ENCODE measurements at places on chromosomes 5 and 9. TPM values are rescaled to one million over a fixed set of nuclear protein-coding genes. Genes with fewer than 3 reads are reported as not detected.

SAP30L gene
- total RNA-seq: 37.9 TPM

ADAMTS19 gene
- not detected for total RNA-seq

TAS2R1 gene
- not detected for total RNA-seq

ZNF883 gene
- total RNA-seq: 1.3 TPM

RMRP gene
- total RNA-seq: 7,466 TPM

RNF145 gene
- total RNA-seq: 70.5 TPM

DNA sequence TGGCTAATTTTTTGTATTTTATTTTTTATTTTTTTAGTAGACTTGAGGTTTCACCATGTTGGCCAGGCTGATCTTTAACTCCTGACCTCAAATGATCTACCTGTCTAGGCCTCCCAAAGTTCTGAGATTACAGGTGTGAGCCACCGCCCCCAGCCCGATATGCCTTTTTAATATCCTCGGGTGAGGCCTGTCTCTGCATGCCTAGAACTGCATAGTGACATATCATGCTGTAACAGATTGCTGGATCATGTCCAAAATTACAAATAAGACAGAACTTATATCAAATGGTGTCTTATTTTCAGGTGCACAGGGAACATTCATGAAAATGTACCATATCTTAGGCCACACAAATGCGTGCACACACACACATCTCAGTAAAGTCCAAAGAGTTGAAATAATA, 39.1 kb upstream of the PJA2 start:
- no peak overlapping the region for H3K4me3 ChIP-seq
- H3K4me1 ChIP-seq: no peaks in the 10 kb centered on the region
- H3K27me3 ChIP-seq: peaks cover 13% of the 10 kb centered on the region
- no peaks in the 10 kb centered on the region for H3K36me3 ChIP-seq
- no peak overlapping the region for H3K27ac ChIP-seq
- no peak for DNase-seq

DNA sequence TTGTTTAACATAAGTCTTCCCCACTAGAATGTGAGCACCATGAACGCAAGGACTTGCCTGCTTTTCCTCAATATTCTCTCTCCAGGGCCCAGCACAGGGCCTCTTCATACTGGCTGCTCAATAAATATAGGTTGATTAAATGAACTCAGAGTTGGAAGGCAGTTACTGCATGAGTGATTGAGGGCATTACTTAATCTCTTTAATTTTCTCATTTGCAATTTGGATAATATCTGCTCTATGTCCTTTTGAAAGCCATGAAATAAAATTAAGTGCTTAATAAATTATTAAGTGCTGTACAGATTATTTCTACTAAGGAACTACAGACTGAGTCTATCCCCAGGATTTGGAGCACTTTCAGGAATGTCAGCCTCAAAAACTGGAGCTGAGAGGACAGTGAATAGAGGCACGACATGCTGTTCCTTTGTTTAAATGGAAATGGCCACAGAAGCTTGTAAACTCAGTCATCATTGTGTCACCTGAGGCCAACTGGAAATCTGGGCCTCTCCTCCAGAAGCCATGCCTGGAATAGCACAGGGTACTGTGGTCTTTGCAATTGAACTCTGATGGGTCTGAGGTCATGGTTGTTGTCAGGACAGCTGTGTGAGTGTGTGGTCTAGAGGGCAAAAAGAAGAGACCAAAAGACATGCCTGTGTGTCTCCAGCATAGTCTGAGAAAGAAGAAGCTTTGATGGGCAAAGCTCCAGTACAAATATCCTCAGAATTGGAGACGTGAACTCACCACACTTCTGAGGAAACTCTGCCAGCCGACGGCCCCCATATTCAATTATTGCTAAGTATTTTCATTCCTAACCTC, 86.1 kb downstream of the SH3TC2 start:
- no peaks in the 10 kb centered on the region for H3K4me1 ChIP-seq
- no peak overlapping the region for H3K4me3 ChIP-seq
- peaks cover 3% of the 10 kb centered on the region for H3K36me3 ChIP-seq
- no peak overlapping the region for H3K27ac ChIP-seq
- H3K27me3 ChIP-seq: peaks cover 48% of the 10 kb centered on the region
- DNase-seq: no peak

DNA sequence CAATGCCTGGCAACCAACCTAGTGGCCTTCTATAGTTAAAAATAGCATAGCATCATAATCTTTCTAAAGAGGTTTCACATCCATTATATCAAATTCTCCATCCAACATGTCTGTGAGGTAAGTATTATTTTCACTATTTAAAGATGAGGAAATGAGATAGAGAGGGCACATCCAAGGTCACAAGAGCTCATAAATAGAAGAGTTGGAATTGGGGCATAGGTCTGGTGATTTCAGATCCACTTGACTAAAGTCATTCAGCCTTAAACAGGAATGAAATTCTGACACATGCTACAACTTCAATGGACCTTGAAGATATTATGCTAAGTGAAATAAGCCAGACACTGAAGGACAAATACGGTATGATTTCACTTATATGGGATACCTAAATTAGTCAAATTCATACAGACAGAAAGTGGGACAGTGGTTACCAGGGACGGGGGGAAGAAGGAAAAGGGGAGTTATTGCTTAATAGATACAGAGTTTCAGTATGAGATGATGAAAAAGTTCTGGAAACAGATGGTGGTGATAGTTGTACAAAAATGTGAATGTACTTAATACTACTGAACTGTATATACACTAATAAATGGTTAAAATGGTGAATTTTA, 259.6 kb upstream of the NR4A3 start:
- H3K27ac ChIP-seq: no peak overlapping the region
- peaks cover 2% of the 10 kb centered on the region for H3K36me3 ChIP-seq
- no peaks in the 10 kb centered on the region for H3K4me1 ChIP-seq
- DNase-seq: no peak
- peaks cover 17% of the 10 kb centered on the region for H3K27me3 ChIP-seq
- no peak overlapping the region for H3K4me3 ChIP-seq

- no peak overlapping the region for H3K4me3 ChIP-seq
- H3K27me3 ChIP-seq: no peaks in the 10 kb centered on the region
- no peak for DNase-seq
- H3K36me3 ChIP-seq: no peaks in the 10 kb centered on the region
Measured at GRCh38 chr9:82090046-82090445, 101.5 kb downstream of the SPATA31D1 start.

DNA sequence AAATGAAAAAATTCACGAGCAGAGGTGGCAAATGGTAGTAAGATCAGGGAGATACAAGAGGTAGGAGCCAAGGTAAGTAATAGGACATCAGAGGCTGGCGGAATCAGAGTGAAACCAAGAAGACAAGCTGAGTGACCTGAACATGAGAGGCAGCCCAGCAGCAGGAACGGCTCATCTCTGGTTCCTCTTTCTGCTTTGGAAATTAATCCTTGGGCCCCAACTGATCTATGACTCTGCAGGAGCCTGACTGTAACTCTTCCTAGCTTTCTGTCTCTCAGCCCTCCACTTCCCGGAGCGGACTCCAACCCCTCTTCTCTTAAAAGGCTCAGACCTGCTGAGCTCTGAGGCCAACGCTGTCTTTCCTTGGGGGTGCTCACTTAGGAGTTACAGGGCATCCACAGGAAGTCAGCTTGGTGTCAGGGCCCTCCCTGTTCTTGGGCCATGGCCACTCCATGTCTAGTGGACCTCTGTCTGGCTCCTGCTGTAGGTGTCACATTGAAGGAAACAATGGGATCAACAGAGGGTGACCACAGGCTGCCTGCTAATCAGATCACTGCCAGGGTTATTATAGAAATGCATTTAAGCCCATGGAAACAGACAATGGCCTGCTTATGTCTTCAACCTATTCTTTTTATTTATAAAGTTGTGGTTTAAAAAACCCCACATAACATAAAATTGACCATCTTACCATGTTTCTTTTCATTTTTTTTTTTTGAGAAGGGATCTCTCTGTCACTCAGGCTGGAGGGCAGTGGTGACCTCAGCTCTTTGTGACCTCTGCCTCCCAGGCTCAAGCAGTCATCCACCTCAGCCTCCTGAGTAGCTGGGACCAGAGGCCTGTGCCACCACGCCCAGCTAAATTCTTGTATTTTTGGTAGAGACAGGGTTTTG, 22.5 kb upstream of the SHB start:
- H3K36me3 ChIP-seq: peaks cover 7% of the 10 kb centered on the region
- H3K4me1 ChIP-seq: peaks cover 9% of the 10 kb centered on the region
- H3K27me3 ChIP-seq: peaks cover 50% of the 10 kb centered on the region
- no peak for DNase-seq
- no peak overlapping the region for H3K27ac ChIP-seq

DNA sequence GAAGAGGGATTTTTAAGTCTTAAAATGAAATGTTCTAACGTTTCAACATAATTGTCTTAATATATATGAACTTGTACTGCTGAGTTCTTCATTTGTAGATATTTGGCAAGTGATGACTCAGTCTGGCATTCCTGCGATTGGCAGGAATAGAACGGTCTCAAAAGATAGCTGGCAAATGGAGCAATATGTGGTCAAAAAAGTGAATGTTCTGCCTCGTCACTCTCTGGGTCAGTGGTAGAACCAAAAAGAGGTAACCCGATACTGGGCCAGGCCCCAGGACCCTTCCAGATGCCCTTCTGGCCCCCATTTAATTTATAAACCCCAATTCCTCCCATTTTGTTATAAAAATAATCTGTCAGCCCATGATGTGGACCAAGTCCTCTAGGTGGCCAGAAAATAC, 39.2 kb downstream of the ZNF366 start:
- DNase-seq: no peak
- H3K36me3 ChIP-seq: no peaks in the 10 kb centered on the region
- H3K4me1 ChIP-seq: peaks cover 2% of the 10 kb centered on the region
- no peak overlapping the region for H3K4me3 ChIP-seq
- H3K27ac ChIP-seq: no peak overlapping the region
- peaks cover 58% of the 10 kb centered on the region for H3K27me3 ChIP-seq

- H3K27me3 ChIP-seq: no peaks in the 10 kb centered on the region
- no peaks in the 10 kb centered on the region for H3K36me3 ChIP-seq
- peaks cover 2% of the 10 kb centered on the region for H3K4me1 ChIP-seq
- DNase-seq: no peak
- no peak overlapping the region for H3K4me3 ChIP-seq
- no peak overlapping the region for H3K27ac ChIP-seq
Measured at GRCh38 chr9:27495480-27496134, 28.5 kb upstream of the IFNK start.

DNA sequence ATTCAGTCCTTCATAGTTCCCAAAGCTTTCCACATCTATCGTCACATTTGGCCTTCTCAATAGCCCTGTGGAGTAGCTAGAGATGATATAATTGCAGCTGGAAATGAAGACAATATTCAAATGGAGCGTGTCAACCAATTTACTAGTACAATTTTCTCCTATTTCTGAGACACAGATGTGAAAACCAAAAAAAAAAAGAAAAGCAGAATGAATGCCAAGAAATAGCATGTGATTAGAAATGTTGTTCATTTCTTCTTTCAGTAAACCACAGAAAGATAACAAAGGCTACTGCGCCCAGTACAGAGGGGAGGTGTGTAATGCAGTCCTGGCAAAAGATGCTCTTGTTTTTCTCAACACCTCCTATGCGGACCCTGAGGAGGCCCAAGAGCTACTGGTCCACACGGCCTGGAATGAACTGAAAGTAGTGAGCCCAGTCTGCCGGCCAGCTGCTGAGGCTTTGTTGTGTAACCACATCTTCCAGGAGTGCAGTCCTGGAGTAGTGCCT, 99.0 kb downstream of the MUSK start:
- H3K4me3 ChIP-seq: no peak overlapping the region
- DNase-seq: no peak
- no peaks in the 10 kb centered on the region for H3K27me3 ChIP-seq
- no peaks in the 10 kb centered on the region for H3K4me1 ChIP-seq

DNA sequence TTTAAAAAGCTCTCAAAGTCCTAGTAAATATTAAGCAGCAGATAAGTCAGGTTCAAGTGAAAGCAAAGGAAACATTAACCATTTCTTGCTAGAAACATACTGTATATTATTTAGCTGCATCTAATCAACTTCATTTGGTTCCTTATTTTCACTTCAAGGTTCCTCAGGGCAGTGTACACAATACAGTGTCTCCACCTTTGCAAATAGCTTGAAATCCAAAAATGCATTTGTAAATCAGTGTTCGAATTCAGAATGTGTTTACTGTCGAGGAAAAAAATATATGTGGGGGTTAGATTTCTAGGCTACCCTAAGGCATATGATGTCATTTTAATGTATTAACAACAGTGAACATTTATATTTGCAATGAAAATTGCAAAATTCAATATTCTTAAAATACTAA, 436.0 kb downstream of the CETN3 start:
- no peaks in the 10 kb centered on the region for H3K4me1 ChIP-seq
- H3K4me3 ChIP-seq: no peak overlapping the region
- no peaks in the 10 kb centered on the region for H3K27me3 ChIP-seq
- no peak overlapping the region for H3K27ac ChIP-seq

DNA sequence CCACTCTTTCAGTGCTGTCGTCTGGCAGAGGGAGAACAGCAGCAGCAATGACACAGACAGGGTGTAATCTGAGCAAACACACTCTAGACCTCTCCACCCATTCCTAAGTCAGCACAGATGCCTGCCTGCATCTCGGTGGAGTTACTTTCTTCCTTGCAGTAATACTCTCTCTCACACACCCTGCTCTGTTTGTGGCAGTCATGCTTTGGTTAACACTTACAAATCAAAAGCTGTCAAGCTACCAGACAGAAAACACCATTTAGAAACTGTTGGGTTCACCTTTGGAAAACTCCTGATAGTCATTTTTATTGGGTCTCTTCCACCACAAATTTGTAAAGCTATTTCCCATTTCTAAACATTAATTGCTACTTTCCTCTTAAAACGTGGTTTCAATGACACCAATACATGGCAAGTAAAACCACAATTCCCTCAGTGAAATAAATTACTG, 27.3 kb downstream of the LHFPL2 start:
- DNase-seq: no peak
- H3K4me1 ChIP-seq: peaks cover 2% of the 10 kb centered on the region
- H3K36me3 ChIP-seq: no peaks in the 10 kb centered on the region

DNA sequence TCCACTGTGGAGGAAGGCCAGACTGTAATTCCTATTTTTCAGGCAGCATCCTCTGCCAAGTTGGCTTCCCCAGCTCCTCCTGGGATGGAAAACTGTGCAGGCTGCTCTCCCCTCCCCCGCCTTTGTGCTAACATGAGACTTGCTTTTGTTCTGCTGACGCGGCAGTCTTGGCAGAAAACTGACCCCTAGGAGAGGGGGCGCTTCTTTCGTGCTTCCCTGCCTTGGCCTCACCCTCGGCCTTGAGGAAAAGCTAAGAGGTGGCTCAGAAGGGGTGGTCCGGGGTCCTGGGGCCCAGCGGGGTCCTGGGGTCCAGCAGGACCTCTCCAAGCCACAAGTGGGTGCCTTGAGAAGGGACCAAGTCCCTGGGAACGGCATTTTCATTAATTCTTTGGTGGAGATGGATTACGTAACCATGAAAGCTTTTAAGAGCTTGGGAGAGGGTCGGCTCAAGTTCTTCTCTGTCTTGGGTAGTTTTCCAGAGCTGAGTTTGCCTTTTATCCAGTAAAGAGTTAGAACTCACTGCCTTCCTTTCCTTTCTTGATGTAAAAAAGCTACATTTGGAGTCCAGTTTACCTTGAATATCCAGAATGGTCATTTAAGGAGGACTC, 51.0 kb downstream of the SH3PXD2B start:
- peaks cover 2% of the 10 kb centered on the region for H3K36me3 ChIP-seq
- DNase-seq: no peak
- H3K4me1 ChIP-seq: no peaks in the 10 kb centered on the region

GRCh38 chr5:103840600-103840999, 278.0 kb upstream of the NUDT12 start:
- DNase-seq: no peak
- H3K36me3 ChIP-seq: no peaks in the 10 kb centered on the region
- H3K27ac ChIP-seq: no peak overlapping the region
- no peak overlapping the region for H3K4me3 ChIP-seq
